Thyroid gland (tissue), 4 donors: ENCODE measurements at places on chromosomes 13 and 19. TPM values are rescaled to one million over a fixed set of nuclear protein-coding genes. Genes with fewer than 3 reads are reported as not detected.

PGLYRP2 gene
- not detected for total RNA-seq

DNA sequence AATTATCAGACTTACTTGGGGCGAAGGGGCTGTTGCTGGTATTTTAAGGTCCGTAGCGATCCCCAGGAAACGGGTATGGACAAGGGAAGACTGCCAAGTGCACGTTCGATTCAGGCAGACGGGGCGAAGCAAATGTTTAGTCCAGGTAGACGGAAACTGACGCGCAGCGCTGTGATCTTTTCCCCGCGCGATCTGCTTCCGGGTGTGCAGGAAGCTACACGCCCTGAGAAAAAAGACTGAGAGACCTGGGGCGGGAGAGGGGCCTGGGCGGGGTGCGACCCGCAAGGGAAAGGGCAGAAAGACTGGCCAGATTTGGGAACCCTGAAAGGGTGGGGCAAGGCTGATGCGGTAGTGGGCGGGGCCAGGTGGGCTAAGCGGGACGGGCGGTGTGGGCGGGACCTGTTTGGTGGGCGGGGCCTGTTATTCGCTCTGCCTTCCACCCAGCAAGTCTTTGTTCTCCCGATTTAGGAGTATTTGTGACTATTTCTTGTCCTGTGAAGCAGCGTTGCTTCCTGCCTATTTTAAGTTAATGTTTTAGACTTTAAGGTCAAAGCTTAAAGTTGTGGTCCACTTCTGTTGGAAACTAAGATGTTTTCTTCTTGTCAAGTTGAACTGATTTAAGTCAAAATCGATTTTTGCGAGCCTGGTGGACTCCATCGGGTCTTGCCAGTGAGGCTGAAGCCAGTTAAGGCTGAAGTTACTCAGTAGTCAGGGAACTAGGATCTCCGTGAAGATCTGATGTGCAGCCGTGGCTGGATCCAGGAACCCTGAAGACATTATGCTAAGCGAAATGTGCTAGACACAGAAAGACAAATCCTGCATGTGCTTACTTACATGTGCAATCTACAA is at the start of gene ZNF836:
Gene ZNF836 (minus strand): TSS at position 301 of the 849 bp plus-strand sequence. CDS start 3,549 bp downstream, outside the sequence.
- peak; percentile 91 for DNase-seq
- no peaks in the 10 kb centered on the region for H3K36me3 ChIP-seq
- H3K4me3 ChIP-seq, result peak within 1 kb of the TSS; percentile 86
- no peaks in the 10 kb centered on the region for H3K4me1 ChIP-seq
- H3K27me3 ChIP-seq, result no peaks in the 10 kb centered on the region

GRCh38 chr13:55990631-55991030 is 1150.1 kb upstream of the PRR20A start:
- no peak overlapping the region for H3K4me3 ChIP-seq
- no peak for DNase-seq
- no peaks in the 10 kb centered on the region for H3K4me1 ChIP-seq
- H3K27me3 ChIP-seq, result no peaks in the 10 kb centered on the region
- no peaks in the 10 kb centered on the region for H3K36me3 ChIP-seq
- no peak overlapping the region for H3K27ac ChIP-seq

GRCh38 chr13:85461621-85462020 is 337.6 kb downstream of the SLITRK6 start:
- no peaks in the 10 kb centered on the region for H3K27me3 ChIP-seq
- DNase-seq, result no peak
- H3K27ac ChIP-seq, result no peak overlapping the region
- no peaks in the 10 kb centered on the region for H3K36me3 ChIP-seq

GRCh38 chr13:50375792-50376191 is 360.5 kb downstream of the KCNRG start:
- no peak overlapping the region for H3K4me3 ChIP-seq
- no peak overlapping the region for H3K27ac ChIP-seq
- DNase-seq, result no peak
- no peaks in the 10 kb centered on the region for H3K27me3 ChIP-seq
- H3K4me1 ChIP-seq, result peaks cover 4% of the 10 kb centered on the region
